ENCODE measurements at places on chromosomes 11 and 22.
A peak's percentile ranks its signal among the peaks of the same experiment; 100 is the strongest.

- no peak for DNase-seq
Observed at GRCh38 chr11:125264100-125265022, 99.8 kb downstream of the PKNOX2 start.

DNA sequence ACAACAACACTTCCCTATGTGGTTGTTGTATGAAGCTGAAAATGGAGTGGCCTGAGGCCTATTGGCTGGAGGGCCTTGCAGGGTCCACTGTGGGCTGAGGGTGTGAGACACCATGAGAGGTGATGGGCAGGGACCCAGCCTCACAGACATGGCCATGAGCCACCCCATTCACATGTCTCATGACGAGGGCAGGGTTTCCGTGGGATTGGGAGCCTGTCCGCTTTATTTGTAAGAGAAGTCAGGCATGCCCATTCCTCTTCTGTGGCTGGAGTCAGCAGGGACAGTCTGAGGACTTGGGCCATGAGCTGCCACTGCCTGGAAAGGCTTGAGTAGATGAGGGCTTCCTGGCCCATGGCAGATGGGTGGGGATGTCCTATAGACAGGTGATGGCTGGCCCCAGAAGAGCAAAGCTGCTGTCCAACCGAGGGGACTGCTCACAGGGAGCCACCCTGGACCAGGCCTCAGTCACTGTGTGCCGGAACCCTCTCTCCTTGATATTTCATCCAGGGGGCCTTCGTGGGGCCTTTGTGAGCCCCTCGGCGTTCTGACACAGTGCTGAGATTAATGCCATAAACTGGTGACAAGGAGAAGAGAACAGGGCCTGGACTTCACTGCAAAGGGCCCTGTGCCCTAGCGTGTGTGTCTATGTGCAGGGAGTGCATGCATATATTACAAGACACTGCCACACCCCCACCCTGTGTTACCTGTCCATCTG, 971.9 kb downstream of the BRD1 start:
- DNase-seq, result no peak

GRCh38 chr11:16933756-16934603, 80.2 kb downstream of the PLEKHA7 start:
- no peak for DNase-seq

GRCh38 chr22:42202669-42203068, 67.8 kb downstream of the TCF20 start:
- peak; percentile 14 for DNase-seq

GRCh38 chr11:7511401-7511800, 2.4 kb upstream of the PPFIBP2 start:
- no peak for DNase-seq

- DNase-seq, result no peak
Observed at GRCh38 chr11:30488304-30488998, 97.7 kb downstream of the MPPED2 start.

GRCh38 chr22:36239150-36239400, 252 bp downstream of the APOL2 start:
- DNase-seq, result no peak

GRCh38 chr11:2088284-2088683, 50.9 kb downstream of the IGF2 start:
- no peak for DNase-seq

DNA sequence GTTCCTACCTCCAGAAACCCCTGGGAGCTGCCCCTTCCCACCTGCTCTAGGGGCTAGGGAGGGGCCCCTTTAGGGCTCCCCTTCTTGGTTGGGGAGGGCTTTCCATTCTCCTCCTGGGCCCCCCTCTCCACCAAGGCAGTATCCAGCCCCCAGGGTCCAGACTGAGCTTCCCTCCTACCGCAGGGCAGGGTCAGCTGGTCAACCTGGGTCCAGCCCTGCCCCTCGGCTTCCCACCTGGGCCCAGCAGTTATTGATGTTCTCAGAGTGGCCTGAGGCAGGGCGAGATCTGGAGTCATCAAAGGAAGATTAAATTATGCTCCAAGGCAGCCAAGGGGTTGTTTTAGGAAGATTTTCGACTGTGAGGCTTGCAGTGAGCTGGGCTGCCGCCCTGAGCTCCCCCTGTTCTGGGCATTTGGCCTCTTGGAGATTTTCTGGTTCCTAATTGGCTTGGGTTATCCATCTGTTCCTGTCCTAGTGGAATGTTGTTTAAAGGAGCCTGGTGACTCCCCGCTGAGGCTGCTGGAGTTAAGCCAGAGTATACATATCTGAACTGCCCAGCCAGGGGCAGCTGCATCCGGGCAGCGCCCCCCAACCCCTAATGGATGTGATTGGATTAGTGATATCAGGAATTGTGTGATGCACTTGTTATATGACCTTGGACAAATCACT, 1.8 kb upstream of the SLC22A8 start:
- DNase-seq, result no peak

DNA sequence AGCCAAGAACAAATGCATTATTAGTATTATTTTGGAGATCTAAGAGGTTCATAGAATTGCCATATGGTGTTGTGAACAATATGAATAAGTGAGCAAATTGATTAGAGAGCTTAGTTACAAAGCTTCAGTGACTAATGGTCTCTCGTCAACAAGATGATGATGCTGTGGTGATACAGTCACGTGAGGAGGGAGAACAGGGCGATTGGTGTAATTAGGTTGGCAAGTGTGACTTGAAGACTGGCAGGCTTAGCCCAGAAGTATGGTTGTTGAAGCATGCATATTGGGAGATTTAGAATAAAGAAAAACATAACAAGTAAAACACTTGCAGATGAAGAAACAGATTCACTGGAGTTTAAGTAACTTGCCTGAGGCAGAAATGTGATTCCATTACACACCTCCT, 100.6 kb upstream of the SORL1-AS1 start:
- no peak for DNase-seq

DNA sequence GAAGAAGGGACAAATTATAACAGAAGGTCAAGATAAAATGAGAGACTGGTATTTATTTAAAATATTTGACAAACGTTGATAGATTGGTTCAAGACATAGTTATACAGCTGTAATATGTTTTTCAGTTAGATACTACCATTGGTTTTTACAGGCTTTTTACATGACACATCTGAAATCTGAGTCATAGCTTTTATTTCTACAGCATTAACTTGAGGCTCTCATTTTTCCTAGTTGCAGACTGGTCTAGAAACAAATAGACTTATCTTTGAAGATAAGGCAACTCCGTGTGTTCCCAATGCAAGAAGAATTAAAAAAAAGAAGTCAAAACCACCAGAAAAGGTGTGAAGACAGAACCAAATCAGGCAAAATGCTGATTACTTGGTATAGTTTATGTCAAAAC, 31.3 kb downstream of the CEP57 start:
- no peak for DNase-seq

DNA sequence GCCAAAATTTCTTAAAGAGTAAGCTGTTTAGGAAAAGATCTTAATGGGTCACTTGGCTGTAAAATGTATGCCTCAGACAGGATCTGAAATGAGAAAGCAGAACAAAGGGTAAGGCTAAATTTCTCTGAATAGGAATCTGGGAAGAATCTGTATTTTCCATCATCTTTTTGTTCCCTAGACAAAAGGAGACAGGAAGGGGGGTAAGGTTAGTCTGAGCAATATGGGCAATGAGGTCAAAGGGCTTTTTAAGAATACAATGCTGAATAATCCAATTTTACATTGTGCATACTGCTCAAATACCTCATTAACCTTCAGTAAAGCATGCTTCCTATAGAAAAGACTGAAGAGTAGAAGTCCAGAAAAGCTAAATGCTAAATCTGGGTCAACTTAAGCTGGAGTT, 34.6 kb downstream of the CLDN25 start:
- no peak for DNase-seq

GRCh38 chr11:26834601-26835000, 112.7 kb upstream of the SLC5A12 start:
- DNase-seq, result no peak

- DNase-seq, result no peak
Observed at GRCh38 chr11:76636826-76637460, 33.6 kb downstream of the LRRC32 start.

DNA sequence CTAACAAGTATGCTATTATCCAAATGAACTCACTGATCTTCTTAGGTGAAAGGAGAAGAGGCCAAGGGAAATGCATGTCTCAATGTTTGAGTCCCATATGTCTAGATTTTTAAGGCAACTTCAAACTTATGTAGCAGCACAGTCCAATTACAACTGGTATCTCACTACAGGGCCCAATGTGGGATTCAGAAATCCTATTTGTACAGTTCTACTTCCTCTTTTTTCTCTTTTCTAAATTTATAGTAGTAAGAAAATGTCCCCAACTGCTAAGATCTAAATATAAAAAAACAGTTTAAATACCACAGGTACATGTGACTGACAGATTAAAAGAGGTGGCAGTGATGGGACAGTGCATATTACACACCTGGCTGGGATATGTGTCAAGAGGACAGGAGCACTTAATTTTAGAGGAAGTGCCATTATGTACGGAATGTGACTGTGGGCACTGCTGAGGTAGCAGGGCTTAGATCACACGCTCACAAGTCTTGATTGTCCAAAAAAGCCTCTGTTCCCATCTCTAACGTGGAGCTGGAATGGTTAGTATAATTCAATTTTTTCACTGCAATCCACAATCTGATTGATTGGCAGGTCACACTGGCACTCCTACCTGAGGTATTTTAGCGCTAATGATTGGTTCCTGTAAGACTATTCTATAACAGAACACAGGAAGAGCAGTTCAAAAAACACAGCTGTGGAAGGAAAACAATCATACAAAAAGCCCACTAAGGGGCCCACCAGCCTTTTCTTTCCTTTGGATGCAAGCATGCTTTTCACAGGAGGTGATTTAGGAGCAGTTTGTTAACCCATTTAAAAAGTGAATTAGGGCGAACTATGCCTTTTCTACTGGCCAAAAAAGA, 34.6 kb downstream of the APOL5 start:
- DNase-seq, result no peak

GRCh38 chr11:69403556-69404215, 77.8 kb upstream of the LINC01488 start:
- no peak for DNase-seq

DNA sequence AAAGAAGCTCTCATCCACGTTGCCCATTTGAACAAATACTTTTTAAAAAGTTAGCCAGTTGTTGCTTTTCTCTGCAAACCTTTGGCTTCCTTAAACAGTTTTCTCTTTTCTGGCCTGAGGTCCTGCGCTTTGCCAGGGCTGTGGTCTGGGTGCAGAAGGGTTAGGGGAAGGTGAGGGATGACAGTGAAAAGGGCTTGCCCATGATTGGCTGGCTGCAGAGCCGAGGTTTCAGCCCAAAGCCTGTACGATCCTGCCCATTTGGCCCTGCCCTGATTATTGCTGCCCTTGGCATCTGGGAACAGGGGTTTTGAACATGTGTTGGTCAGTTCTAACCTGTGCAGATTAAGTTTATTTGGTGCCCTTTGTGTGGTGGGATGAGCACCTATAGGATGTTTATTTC, 1.5 kb downstream of the INCENP start:
- no peak for DNase-seq

DNA sequence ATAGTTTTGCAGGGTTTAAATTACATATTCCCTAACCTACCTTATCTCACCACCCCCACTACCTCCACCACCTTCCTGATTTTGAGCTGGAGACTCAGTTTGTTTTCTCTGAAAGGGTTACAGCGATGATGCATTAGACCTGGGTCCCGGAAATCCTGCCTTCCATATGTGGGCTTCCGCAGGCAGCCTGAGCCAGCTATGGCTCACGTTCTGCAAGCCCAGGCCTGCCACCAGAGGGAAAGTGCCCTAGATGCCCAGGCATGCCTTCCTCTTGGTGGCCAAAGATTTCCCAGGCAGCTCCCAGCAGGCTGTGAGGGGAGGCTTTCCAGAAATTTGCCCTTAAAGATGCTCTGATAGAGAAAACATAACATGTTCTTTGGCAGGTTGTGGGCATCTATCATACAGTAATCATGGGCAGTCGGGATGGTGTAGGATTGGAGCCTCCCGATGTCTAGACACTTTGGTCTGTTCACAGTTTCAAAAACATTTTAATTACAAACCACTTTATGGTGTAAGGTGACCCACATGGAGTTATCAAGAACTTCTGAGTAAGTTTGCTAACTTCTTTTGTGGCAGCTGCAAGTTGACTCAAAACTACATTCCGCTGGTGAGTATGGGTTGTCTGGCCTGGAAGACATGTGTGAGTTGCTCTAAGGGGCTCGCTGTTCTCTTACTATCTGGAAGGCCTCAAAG, 79.3 kb downstream of the MICAL2 start:
- no peak for DNase-seq

DNA sequence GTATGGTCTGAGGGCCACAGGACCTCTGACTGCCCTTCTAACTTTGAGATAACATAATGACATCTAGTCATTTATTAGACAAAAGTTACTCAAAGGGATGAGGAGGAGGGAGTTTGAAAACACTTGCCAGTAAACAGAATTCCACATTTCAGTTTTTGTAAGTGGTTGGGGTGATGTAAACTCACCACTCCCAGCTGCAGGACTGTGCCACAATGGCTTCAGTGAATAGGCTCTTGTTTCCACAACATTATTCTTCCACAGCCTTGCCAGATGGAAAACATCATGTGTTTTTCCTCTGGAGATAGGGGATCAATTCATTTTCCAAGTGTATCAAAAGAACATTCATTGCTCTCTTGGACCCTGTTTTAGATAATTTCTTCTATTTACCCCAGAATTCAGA, 147.2 kb upstream of the BDNF start:
- DNase-seq, result no peak

GRCh38 chr22:45472426-45472825, 30.3 kb upstream of the FBLN1 start:
- no peak for DNase-seq

DNA sequence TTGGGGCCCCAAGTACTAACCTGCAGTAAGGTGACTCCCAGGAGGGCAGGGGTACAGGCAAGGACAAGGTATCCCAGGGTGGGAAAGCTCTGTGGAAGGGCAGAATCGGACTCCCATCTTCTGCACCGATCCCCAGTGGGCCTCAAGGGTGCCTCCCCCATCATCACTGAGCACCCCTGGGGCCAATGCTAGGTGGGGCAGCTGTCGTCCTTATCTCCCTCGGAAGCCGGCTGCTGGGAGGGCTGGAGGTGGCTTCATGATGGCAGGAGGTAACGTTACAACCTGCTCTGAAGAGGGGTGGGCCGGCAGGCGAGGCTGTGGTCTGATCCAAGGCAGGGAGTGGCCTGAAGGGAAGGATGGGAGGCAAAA, 87.6 kb upstream of the LINC01488 start:
- DNase-seq, result no peak

DNA sequence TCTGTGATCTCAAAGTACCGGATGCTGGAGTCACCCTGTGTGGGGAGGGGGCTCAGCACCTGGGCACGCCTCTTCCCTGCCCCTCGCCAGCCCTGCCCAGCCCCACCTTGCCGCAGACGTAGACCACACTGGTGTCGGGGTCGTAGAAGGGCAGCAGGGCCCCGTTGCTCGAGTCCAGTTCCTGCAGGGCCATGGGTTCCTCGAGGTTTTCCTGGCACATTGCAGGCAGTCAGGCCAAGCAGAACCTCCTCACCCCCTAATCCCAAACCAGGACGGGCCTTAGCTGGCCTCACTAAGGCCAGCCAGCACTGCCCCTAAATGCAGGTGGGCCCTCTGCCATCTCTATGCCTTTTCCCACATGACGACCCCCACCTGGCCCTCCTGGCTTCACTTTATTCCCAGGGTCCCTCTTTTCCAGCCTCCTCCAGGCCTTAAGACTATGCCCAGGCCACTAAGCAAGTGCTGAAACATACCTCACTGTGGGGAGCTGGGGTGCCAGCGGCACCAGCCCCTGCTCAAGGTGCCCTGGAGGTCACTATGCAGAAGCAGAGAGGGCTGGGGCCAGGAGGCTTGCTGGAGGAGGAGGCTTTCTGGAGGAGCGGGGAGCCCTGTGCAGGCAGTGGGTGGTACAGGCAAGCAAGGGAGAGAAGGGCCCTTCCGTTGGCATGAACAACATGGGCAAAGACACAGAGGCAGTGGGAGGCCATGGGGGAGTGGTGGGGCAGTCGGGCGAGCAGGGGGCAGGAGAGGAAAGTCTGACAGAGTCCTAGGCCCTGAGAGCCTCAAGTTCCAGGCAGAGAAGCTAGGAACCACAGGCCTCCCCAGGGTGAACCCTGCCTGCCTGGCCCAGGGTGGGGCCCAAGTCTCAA, 2.8 kb downstream of the CORO1B start:
- no peak for DNase-seq
